Fibroblast of the conjunctiva (primary cell): ENCODE measurements at places on chromosomes 2 and 18.

DNA sequence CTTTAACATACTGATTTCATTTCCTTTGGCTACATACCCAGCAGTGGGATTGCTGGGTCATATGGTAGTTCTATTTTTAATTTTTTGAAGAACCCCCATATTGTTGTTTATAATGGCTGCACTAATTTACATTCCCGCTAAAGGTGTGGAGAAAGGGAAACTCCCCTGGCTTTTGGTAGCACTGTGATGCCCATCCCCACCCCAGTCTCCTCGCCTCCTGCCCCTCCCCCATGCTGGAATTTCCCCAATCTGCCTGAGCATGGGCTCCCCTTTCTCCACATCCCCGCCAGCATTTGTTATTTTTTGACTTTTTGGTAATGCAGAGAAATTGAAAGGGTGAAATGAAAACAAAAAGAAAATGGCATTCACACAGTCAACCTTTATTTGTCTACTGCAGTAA, 30.0 kb upstream of the SULT1C4 start:
- no peak for DNase-seq

DNA sequence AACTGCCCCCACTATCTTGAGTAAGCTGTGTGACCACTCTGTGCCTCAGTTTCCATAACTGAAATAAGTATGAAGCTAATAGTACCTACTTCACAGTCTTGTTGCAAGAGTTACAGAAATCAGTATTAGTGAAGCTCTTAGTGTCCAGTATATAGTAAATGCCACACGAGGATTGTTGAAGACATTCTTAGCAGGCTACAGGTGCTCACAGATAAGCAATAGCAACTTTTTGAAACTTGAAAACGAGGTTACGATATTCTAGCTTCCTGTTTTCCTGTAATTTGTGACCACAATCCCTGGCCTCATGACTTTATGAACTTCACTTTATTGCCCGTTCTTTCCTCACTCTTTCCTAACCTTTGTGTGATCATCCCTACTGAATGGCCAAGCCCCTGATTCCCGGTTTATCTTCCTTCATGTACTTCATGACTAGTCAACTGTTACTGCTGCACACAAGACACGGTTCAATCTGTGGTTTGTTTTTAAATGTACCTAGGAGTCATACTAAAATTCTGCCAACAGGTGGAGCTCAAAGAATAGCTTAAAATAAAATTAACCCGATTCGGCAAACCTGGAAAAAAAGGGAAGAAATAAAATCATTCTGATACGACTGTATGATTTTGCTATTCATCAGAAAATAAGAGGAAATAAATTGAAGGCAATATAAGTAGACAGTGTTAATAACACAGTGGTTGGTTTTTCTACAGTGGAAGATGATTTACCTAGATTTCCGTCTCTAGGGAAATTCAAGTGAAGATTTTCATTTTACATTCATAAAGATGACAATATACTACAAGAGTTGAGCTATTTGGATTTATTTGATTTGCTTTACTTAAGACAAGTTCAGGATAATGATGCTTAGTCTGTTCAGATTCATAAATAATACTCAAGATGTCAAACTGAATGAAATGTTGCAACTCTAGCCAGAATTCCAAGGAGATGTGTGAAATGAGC, 38.1 kb upstream of the STAT1 start:
- DNase-seq = no peak

DNA sequence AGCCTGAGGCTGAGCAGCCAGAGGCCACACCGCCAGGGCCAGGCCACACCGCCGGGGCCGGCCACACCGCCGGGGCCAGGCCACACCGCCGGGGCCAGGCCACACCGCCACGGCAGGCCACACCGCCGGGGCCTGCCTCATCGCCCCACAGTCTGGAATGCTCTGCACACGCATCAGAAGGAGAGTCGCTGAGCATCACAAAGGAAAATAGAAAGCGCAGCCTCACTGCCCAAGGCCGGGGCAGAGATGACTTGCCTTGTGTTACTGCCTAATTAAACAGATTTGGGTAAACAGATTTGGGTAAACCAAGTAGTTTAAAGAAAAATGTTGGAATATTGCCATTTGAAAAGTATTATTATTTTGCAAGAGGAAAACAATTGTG, 10.4 kb upstream of the NFATC1 start:
- DNase-seq = no peak

DNA sequence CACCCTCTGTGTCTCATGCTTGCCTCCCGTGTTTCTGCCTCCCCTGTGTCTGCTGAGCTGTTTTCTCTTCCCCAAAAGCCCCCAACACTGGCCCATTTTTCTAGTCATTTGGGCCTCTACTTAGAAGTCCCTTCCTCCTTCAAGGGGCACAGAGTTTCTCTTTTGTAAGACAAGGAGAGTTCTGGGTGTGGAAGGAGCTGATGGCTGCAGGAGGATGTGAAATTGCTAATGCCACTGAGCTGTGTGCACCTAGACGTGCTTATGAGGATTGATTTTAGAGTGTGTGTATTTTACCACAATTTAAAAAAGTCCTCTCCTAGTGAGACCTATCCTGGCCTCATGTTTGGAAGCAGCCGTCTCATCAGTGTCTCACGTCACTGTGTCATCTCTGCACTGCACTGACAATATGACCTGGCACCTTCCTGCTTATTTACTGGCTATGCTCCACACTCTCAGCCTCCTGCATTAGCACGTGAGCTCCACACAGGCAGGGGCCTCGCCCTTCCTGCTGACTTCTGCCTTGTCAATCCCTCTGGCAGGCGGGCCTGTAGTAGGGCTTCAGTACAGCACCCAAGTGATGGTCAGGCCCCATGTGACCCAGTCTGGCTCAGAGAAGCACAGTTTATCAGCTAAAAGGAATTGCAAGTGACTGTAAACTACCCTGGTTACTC, 8.0 kb upstream of the MBP start:
- DNase-seq = no peak

GRCh38 chr18:59006461-59007067, 133.1 kb upstream of the SEC11C start:
- no peak for DNase-seq

- DNase-seq = no peak
Observed at GRCh38 chr2:101817481-101817880, 120.0 kb downstream of the MAP4K4 start.

- DNase-seq = no peak
Observed at GRCh38 chr2:134127496-134127895, 126.4 kb upstream of the MGAT5 start.

- no peak for DNase-seq
Observed at GRCh38 chr2:71667256-71668182, 214.2 kb downstream of the DYSF start.

GRCh38 chr2:169716238-169716886, 17.3 kb upstream of the KLHL23 start:
- DNase-seq = peak; percentile 76

DNA sequence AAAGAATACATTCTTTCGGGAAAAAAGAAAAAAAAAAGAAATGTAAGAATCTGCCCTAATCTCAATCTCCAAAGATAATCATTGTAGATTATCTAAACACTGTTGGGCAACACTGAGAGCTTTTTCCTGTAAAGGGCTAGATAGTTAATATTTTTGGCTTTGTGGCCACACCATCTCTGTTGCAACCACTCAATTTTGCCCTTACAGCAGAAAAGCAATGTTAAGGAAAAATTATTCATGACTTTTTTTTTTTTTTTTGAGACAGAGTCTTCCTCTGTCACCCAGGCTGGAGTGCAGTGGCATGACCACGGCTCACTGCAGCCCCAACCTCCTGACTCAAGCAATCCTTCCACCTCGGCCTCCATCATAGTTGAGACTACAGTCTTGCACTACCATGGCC, 17.3 kb upstream of the FZD5 start:
- no peak for DNase-seq

- no peak for DNase-seq
Observed at GRCh38 chr2:158998551-158999248, 30.3 kb downstream of the TANC1 start.

DNA sequence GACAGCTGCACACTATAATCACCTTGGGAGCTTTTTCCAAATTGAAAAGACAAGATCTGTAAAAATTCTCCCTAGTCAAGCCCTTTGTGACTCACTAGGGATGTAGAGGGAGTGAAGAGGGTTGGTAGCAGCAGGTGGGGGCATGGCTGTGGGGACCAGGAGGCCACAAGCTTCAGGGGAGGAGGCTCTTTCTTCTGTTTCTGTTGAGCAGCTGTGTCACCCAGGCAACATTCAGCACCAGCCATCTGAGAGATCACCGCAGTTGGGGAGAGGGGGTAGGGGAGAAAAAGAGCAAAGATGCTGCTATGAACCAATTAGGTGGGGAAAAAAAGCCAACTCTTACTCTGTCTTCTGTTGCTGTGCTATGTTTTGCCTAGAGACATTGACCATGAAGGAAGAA, 352.3 kb upstream of the MEIS1 start:
- DNase-seq = no peak

DNA sequence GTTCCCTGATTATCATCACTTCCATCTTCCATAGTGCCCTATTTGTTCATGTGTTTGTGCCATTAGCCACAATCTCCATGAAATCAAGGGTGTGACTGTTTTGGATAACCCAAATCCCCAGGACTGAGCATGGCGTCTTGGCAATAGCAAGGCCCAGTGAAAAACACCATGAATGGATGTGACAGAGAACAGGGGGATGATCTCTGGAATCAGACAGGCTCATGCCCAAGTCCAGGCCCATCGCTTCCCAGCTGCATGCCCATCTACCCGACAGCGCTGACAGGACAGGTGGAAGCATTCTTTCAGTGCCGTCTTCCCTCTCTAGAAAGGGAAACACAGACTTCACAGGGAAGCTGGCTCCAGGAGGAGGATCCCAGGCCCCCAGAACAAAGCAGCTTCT, 50.0 kb downstream of the HDLBP start:
- DNase-seq = no peak

DNA sequence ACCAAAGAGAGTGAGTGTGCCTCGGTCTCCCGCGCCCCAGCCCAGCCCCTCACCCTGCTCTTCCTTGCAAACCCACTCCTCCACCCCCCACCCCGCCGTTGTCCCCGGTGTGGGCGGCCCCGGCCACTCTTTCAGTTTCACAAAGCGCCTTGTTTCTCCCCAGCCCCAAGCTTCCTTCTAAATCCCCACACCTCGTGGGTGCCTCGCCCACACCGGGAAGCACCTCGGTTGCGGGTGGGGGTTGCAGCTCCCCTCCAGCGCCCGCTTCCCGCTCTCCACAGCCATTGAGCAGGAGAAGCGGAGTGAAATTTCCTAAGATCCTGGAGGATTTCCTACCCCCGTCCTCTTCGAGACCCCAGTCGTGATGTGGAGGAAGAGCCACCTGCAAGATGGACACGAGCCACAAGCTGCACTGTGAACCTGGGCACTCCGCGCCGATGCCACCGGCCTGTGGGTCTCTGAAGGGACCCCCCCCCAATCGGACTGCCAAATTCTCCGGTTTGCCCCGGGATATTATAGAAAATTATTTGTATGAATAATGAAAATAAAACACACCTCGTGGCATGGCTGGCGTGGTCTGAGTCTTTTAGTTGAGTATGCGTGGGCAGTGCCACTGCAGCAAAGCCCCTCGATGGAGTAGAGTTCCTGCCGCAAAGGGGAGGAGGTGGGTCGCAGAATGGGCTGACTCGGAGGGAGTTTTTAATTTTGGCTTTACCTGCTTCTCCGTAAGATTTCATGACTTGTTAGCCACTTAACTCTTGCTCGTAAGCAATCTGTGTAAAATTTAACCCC, 848 bp downstream of the TMSB10 start:
- DNase-seq = no peak

DNA sequence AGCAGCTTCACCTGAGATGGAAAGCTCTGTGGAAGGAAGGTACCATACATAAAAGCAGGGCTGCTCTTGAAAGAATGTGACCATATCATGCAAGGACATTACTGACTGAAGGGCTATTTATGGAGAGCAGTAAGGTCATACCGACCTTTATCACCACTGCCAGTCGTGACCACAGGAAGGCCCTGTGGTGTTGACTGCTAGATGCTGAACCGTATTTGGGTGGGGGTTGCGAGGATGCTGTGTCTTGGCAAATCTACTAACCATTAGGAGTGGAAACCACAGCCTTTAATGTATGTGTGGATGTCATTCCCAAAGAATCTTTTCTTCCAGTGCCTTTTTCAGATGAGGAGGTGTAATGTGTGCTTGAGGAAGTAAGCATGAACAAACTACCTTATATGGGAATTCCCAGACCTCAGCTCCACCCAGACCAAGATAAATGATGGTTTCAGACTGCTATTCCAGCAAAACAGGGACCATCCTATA, 60.8 kb downstream of the LIMS1 start:
- no peak for DNase-seq

- no peak for DNase-seq
Observed at GRCh38 chr2:158658396-158658795, 136.7 kb upstream of the DAPL1 start.

DNA sequence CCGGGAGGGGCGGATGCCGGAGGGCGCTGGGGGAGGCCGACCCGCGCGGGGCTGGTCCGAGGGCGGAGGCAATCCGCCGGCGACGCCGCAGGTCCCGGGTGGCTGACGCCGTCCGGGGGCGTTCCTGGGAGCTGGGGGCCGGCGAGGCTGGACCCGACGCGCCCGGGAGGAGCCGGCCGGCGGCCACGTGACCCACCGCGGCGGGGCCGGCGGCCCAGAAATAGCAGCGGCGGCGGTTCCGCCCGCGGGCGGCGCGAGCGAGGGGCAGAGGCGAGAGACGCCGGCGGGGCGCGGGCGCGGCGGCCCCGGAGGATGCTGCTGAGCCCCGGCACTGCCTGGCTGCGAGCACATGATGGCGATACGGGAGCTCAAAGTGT, at the start of gene RAB31:
Gene RAB31 (plus strand): TSS at position 245 of the 377 bp plus-strand sequence. CDS start 105 bp downstream, at position 350.
- DNase-seq = peak; percentile 63

DNA sequence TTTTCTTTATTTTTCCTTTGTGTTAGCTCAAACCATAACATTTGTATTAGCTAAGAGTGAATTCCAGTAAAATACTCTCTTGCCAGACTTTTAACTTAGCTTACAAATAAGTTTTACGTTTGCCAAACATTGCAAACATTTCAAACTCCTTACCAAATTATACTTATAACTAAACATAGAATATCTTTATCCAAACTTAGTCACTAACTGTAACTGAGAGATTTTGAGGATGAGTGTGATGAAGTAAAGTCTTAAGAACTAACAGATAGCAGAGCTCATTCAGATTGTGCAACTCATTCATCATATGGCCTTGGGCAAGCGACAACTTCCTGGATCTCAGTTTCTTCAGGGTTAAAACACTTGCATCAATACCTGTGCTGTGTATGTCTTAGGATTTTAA, 533.7 kb downstream of the TDRD15 start:
- no peak for DNase-seq

- no peak for DNase-seq
Observed at GRCh38 chr2:42721898-42722297, 42.0 kb downstream of the OXER1 start.
